ENCODE measurements at places on chromosomes 1 and 21.

- no peak for DNase-seq
These were observed 14.3 kb downstream of the FOXJ3 start for GRCh38 chr1:42320708-42321107.

DNA sequence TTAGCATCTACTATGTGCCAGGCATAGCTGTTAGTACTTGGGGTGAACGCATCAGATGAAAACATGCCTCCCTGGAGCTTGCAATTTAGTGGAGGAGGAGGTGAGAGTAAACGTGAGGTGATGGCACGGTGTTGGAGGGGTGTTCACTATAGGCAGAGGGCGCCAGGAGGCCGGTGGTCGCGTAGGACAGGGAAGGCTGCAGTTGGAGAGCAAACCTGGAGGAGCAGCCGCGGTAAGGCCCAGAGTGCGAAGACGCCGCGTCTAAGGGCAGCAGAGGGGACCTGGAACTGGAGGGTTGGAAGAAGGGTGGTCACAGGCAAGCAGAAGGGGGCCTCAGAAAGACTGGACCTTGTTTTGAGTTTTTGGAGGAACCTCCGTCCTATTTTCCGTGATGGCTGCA, 30.2 kb upstream of the TRIM17 start:
- no peak for DNase-seq

DNA sequence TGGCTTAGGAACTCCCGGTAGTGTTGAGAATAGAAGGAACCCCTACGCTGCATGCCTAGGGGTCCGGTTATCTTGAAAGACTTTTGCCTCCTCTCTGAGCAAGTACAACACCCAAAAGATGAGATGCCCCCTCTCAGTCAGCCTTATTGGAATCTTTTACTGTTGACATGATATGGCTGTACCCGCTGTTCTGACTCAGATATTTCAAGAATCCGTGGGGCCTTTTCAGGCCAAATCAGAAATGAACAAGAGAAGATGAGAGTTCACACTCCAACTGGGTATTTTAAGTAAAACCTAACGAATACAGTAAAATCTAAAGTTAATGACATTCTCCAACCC, 164.2 kb downstream of the PPIAL4G start:
- DNase-seq: no peak

GRCh38 chr1:167052389-167052788, 37.8 kb downstream of the GPA33 start:
- no peak for DNase-seq

DNA sequence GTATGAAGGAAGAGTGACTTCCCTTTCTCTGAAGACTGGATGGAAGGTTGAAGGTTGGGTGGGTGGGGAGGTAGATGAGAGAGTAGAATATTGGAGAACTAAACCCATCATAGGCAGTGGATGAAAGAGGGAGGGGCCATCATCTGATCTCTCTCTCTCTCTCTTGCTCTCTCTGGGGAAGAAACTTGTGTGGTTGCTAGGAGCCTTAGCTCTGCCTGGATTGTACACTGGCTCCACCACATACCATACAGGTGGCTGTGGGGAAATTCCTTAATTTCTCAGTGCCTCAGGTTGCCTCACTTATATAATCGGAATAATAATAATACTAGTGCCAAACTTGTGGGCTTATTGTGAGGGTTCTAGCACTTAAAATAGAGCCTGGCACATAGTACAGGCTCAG, 9.5 kb downstream of the XCL1 start:
- no peak for DNase-seq

DNA sequence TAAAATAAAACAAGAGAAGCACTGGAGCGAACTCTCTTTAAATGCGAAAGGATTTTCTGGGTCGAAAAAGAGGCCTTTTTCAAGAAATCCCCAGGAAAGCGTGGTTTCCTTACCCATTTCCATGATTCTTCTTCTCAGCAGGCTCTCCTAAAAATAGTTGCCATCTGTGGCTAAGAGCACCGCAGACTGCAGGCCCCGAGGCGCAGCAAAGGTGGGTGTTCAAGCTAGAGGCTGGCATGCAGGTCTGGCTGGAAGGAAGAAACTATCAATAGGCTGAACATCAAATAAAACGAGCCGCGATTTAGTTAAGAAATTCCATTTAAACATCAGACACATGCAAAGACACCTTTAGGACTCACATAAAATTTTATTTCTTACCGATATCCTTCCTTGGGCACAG, 135.1 kb downstream of the ADAMTS1 start:
- DNase-seq: no peak

DNA sequence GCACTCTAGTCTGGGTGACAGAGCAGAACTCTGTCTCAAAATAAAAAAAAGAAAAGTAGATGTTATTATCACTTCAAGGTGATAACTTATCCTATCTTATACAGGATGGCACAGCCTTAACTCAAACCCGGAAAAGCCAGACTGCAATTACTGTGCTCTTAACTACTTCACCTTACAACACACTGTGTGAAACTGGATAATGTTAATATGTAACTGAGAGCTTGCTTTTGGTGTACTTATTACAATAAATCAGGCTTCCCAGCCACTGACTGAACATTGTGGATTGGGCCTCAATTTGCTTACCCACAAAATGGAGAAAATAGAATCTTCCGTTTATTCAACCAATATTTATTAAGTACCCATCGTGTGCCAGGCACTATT, 1.4 kb downstream of the ORC1 start:
- no peak for DNase-seq

DNA sequence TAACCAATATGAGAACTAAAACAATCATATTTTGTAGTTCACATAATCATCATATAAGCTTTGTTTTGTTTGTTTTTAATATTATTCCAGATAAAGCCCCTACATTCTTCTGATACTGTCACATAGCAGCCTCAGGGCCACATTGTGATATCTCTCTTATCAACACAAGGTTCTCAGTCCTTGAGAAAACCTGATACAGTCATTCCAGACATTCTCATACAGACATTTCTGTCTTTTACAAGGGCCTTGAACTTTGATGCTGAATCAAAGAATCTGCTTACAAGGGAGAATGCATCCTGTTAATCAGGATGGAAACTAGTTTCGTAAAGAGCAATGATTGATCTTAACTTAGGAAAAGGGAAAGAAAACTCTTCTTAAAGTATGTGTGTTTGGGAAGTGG, 12.7 kb upstream of the VCAM1 start:
- no peak for DNase-seq
